Activated CD8-positive, alpha-beta T cell treated with anti-CD3 and anti-CD28 coated beads, Interleukin-2, amount 10 ng/mL, durations not matched to agents 7 days and 5 days (primary cell): ENCODE measurements at places on chromosomes 4 and X. TPM values are rescaled to one million over a fixed set of nuclear protein-coding genes. Genes with fewer than 3 reads are reported as not detected.

Gene ADH1B
- not detected for total RNA-seq

Gene CCNB3
- total RNA-seq = 0.76 TPM

Gene ZCCHC12
- not detected for total RNA-seq

Gene ALAS2
- not detected for total RNA-seq

Gene CPEB2
- total RNA-seq = 9.7 TPM

Gene C1QTNF7
- total RNA-seq = not detected

Gene EFNB1
- 4.1 TPM for total RNA-seq

GRCh38 chrX:41110801-41111625, 25.8 kb downstream of the USP9X start:
- H3K27ac ChIP-seq = no peak overlapping the region
- no peaks in the 10 kb centered on the region for H3K27me3 ChIP-seq
- H3K4me1 ChIP-seq = peaks cover 61% of the 10 kb centered on the region
- H3K4me3 ChIP-seq = no peak overlapping the region
- peaks cover 11% of the 10 kb centered on the region for H3K36me3 ChIP-seq

DNA sequence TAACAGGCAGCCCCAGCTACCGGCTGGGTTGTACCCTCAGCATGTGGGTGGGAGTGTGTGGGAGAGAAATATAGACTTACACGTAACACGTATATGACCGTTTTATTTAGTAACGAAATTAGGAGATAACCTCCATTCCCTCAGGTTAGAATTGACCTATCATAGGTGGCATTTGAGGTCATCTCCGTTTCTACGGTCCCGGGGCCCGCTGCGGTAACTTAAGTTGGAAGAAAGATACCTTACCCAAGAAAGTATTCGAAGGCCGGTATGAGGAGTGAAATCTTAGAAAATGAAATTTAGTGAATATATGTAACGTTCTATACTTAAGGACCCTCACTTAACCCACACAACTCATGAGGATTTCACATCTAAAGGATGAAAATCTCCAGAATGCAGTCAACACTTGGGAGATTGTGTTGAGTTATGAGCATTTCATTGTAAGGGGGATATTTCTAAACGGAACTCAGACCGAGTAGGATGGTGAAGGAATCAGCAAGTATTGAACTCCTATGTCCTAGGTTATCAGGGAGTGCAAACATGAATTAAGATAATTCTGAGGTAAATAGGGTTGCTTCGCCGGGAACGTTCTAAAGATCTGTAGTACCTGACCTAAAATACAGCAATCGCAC, 891 bp downstream of the CISD2 start:
- H3K4me3 ChIP-seq = peak overlapping the region; percentile 98
- peaks cover 44% of the 10 kb centered on the region for H3K36me3 ChIP-seq
- peak overlapping the region; percentile 98 for H3K27ac ChIP-seq
- peaks cover 58% of the 10 kb centered on the region for H3K4me1 ChIP-seq
- H3K27me3 ChIP-seq = no peaks in the 10 kb centered on the region

DNA sequence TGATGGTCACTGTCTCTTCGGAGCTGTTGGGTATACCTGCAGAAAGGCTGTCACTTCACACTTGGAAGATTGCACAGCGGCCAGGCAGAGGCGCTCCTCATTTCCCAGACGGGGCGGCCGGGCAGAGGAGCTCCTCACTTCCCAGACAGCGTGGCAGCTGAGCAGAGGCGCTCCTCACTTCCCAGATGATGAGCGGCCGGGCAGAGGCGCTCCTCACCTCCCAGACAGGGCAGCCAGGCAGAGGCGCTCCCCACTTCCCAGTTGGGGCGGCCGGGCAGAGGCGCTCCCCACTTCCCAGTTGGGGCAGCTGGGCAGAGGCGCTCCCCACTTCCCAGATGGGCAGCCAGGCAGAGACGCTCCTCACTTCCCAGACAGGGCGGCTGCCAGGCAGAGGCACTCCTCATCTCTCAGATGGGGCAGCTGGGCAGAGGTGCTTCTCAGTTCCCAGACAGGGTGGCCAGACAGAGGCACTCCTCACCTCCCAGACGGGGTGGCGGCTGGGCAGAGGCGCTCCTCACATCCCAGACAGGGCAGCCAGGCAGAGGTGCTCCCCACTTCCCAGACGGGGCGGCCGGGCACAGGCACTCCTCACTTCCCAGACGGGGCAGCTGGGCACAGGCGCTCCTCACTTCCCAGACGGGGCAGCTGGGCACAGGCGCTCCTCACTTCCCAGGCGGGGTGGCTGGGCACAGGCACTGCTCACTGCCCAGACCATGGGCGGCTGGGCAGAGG, 18.8 kb downstream of the PABPC1L2B start:
- no peak overlapping the region for H3K27ac ChIP-seq
- H3K4me3 ChIP-seq = no peak overlapping the region
- H3K4me1 ChIP-seq = no peaks in the 10 kb centered on the region
- no peaks in the 10 kb centered on the region for H3K36me3 ChIP-seq
- H3K27me3 ChIP-seq = no peaks in the 10 kb centered on the region

- no peaks in the 10 kb centered on the region for H3K27me3 ChIP-seq
- no peak overlapping the region for H3K4me3 ChIP-seq
- H3K27ac ChIP-seq = no peak overlapping the region
- H3K36me3 ChIP-seq = no peaks in the 10 kb centered on the region
These were observed 69.5 kb downstream of the IL15 start for GRCh38 chr4:141705747-141706377.

- H3K4me1 ChIP-seq = no peaks in the 10 kb centered on the region
- no peak for DNase-seq
- no peak overlapping the region for H3K27ac ChIP-seq
- no peak overlapping the region for H3K4me3 ChIP-seq
- no peaks in the 10 kb centered on the region for H3K27me3 ChIP-seq
These were observed 202.9 kb upstream of the BOD1L1 start for GRCh38 chr4:13830449-13830848.

GRCh38 chrX:40153345-40154249, 55.8 kb upstream of the BCOR start:
- H3K36me3 ChIP-seq = no peaks in the 10 kb centered on the region
- H3K27me3 ChIP-seq = no peaks in the 10 kb centered on the region
- H3K4me3 ChIP-seq = peak overlapping the region; percentile 69
- DNase-seq = peak; percentile 64

DNA sequence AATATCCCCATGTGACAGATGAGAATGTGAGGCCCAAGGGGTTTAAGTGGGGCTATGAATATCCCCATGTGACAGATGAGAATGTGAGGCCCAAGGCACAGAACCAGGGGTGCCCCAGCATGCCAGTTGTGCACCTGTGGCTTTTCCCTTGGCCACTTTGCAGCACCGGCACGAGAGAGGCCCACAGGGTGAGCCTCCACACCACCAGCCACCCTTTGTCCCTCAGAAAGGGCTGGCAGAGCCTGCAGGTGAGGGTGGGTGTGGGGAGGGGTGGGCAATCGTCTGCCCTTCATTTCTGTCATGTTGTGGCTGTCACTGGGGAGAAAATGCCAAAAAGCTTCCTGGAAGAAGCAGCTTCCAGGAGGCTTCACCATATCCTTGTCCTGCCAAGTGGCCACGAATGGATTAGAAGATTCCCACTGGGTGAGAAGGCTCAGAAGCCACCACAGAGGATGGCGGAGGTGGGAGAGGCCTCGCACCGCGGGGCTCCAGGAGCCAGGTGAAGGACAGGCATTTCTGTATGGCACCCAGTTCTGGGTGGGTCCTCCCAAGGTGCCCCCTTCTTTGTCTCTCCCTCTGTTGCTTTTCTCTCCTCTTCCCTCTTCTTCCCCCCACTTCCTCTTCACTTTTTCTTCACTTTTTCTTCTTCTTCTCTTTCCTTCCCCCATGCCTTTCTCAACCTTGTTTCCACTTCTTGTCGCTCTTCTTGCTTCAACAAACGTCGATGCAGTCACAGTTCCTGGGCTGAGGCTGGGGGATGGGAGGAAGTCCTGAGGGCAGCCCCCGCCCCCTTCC, 469 bp upstream of the GPR78 start:
- no peaks in the 10 kb centered on the region for H3K4me1 ChIP-seq
- no peak overlapping the region for H3K27ac ChIP-seq
- H3K4me3 ChIP-seq = no peak overlapping the region

GRCh38 chrX:12153741-12154140, 15.5 kb downstream of the FRMPD4 start:
- H3K4me1 ChIP-seq = no peaks in the 10 kb centered on the region
- no peak overlapping the region for H3K27ac ChIP-seq
- DNase-seq = no peak
- no peak overlapping the region for H3K4me3 ChIP-seq
- H3K27me3 ChIP-seq = no peaks in the 10 kb centered on the region

GRCh38 chr4:107376293-107376692, 340.2 kb upstream of the DKK2 start:
- no peaks in the 10 kb centered on the region for H3K4me1 ChIP-seq
- H3K4me3 ChIP-seq = no peak overlapping the region
- H3K27me3 ChIP-seq = no peaks in the 10 kb centered on the region
- H3K36me3 ChIP-seq = no peaks in the 10 kb centered on the region

DNA sequence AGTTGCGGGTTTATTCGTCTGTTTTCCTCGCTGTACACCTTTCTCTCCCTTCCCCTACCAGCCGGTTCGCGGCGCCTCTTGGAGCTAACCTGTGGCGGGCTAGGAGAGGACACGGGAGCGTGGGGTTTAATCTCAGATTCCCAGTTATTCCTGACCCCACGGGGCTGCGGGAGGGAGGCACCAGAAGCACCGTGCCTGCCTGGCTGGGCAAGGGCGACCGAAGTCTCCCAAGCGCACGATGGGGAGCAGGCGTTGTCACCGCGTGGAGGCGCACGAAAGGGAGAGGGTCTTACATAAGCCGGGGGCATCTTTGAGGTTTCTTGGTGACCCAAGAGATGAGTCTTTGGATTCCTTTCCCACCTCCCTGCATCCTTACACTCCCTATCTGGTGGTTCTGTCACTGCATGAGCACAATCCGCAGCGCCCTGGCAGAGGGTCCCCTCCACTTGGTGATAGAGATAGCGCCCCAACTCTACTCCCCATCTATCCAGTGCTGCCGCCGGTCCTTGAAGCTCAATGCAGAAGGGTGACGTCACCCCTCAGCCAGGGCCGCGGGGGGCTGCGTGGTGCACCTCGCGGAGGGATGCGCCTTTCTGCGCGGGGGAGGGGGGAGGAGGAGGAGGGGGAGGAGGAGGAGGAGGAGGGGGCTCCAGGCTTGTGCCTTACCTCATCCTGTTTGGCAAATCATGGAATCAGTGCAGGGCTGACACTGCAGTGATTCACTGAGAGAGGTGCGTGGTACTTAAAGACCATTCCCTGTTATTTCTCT, 793 bp downstream of the TSPAN7 start:
- DNase-seq = no peak
- H3K36me3 ChIP-seq = no peaks in the 10 kb centered on the region
- peaks cover 15% of the 10 kb centered on the region for H3K27me3 ChIP-seq
- no peak overlapping the region for H3K27ac ChIP-seq
- peak overlapping the region; percentile 71 for H3K4me3 ChIP-seq

DNA sequence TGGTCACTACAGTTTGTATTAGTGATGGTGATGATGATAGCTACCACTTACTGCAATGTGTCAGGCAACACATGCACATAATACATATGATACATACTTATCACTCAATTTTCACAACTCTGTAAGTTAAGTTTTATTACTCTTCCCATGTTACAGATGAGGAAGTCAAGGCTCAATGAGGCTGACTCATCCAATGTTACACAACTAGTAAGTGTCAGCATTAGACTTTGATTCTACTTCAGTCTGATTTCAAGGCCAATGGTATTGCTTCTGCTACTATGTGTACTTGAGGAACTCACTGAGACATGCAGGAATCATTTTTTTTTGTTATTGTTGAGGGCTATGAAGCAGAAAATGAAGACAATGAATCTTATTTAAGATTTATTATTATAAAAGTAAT, 96.4 kb upstream of the TRPC5OS start:
- no peaks in the 10 kb centered on the region for H3K4me1 ChIP-seq
- H3K4me3 ChIP-seq = no peak overlapping the region
- no peak for DNase-seq
- H3K27me3 ChIP-seq = no peaks in the 10 kb centered on the region

DNA sequence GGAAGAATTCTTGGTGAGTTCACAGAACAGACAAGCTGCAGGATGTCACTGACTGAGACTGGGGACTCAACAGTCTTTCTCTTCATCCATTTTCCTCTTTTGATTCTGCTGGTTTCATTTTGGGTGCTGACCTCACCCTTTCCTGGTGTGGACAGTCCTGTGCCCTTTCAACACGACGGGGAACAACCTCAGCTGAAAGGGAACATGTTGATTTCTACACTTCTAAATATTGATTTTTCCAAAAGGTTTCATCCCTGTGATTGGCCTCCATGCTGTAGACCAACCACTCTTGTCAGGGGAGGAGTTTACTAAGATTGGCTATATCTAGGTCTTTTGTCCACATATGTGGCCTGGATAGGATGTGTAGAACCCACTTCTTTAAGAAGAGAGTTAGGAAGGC, 91.8 kb downstream of the SLC4A4 start:
- H3K4me1 ChIP-seq = no peaks in the 10 kb centered on the region
- H3K27me3 ChIP-seq = peaks cover 6% of the 10 kb centered on the region
- no peaks in the 10 kb centered on the region for H3K36me3 ChIP-seq
- no peak overlapping the region for H3K4me3 ChIP-seq
- no peak overlapping the region for H3K27ac ChIP-seq

DNA sequence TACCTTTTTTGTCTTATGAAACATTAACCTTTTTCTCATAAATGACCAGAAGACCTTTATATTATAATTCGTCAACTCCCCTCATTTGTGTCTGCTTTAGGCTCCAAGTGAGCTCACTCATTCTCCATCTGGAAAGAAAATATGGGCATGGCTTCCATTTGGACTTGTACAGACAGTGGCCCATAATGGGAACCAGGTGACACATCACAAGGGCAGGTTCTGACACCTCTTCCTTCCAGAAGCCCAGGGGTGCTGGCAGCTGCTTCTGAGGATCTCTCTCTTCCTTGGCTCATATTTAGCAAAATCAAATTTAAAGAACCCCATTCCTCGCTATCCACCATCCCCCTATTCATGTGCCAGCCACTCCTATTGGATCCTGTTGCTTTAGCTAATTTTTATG, 69.6 kb downstream of the CD38 start:
- peaks cover 32% of the 10 kb centered on the region for H3K36me3 ChIP-seq
- H3K27me3 ChIP-seq = no peaks in the 10 kb centered on the region
- no peak for DNase-seq
- no peak overlapping the region for H3K27ac ChIP-seq
- H3K4me1 ChIP-seq = no peaks in the 10 kb centered on the region
- no peak overlapping the region for H3K4me3 ChIP-seq
